KG1 (cell line): ENCODE measurements at places on chromosomes 2 and 18.

DNA sequence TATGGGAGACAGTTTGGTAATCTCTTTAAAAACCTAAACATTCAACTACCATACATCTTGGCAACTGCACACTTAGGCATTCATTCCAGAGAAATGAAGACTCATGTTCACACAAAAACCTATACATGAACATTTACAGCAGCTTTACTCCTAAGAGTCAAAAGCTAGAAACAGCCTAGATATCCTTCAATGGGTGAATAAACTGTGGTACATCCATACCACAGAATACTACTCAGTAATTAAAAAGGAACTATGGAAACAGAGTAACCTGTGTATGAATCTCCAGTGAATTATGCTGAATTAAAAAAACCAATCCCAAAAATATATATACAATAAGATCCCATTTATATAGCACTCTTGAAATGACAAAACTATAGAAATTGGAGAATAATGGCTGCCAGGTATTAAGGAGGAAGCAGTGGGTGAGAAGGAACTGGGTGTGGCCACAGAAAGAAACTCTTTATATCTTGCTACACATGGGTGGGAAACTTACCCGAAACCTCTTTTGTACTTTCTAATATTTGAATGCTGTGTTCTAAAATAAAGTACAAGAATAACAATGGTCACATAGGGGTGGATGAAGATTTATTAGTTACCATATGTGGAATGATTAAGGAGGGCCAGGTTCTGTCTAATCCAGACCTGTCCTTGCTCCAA is 13.7 kb downstream of the SESTD1 start:
- DNase-seq, result no peak

DNA sequence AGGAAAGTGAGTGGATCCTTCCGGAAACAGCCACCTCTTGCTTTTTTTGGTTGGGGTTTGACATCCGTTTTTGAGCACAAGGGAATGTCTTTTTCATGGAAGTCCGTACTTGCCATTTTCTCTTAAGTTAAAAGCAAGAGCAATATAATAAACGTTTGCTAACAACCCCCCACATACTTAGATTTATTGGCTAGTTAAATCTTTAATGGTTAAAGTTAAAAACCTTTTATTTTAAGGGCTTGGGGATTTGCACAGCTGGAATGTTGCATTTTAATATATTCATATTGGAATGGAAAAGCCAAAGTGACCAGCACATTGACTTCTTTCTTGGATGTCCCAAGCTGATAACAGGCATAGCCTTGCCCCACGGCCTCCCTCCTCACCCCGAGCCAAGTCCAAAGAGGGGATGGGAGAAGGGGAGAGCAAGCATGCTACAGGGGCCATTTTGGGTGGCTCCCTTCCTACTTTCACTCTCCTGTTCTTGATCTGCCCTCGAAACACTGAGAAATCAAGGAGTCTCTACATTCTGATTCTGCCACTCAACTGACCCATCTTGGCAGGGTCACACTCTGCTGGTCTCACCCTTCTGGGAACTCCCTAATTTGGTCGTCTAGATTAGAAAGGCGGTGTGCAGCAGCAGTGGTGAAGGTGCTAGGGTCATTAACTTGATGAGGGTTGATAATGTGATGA is 48.1 kb upstream of the PKDCC start:
- DNase-seq, result no peak

GRCh38 chr2:201813996-201814760 is 7.8 kb downstream of the CDK15 start:
- no peak for DNase-seq

GRCh38 chr18:39701055-39701783 is 2135.6 kb upstream of the CELF4 start:
- DNase-seq, result no peak
